ENCODE measurements at places on chromosomes 4 and X. TPM values are rescaled to one million over a fixed set of nuclear protein-coding genes. Genes with fewer than 3 reads are reported as not detected.

DNA sequence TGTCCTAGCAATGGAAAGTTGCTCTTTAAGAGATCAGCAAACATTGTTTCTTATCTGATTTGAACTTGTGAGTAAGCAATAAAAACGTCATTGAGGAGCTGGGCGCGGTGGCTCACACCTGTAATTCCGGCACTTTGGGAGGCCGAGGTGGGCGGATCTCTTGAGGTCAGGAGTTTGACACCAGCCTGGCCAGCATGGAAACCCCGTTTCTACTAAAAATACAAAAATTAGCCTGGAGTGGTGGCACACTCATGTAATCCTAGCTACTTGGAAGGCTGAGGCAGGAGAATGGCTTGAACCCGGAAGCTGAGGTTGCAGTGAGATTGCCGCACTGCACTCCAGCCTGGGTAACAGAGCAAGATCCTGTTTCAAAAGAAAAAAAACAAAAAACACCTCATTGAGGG lies 11.2 kb upstream of the PLAC8 start:
- H3K27ac ChIP-seq = no peak overlapping the region
- H3K36me3 ChIP-seq = no peaks in the 10 kb centered on the region
- H3K27me3 ChIP-seq = no peaks in the 10 kb centered on the region
- no peaks in the 10 kb centered on the region for H3K4me1 ChIP-seq

The HSFX1 gene
- 2.8 TPM for total RNA-seq

DNA sequence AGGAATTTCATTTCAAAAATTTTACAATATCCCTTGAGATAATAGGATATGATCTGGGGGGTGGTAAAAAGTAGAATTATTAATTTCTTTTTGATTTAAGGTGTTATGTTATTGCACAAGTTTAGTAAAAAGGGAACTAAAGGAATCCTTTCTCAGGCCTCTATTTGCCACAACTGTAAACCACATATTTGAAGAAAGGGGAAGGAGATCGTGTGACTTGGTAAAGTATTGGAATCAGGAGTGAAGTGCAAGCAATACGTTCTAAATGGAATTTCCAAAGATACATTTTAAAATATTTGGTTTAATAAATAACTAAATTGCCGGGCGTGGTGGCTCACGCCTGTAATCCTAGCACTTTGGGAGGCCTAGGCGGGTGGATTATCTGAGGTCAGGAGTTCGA lies 35.3 kb upstream of the SCRG1 start:
- H3K4me1 ChIP-seq = no peaks in the 10 kb centered on the region
- H3K36me3 ChIP-seq = no peaks in the 10 kb centered on the region
- H3K27ac ChIP-seq = no peak overlapping the region
- DNase-seq = no peak
- no peaks in the 10 kb centered on the region for H3K27me3 ChIP-seq
- H3K4me3 ChIP-seq = no peak overlapping the region

DNA sequence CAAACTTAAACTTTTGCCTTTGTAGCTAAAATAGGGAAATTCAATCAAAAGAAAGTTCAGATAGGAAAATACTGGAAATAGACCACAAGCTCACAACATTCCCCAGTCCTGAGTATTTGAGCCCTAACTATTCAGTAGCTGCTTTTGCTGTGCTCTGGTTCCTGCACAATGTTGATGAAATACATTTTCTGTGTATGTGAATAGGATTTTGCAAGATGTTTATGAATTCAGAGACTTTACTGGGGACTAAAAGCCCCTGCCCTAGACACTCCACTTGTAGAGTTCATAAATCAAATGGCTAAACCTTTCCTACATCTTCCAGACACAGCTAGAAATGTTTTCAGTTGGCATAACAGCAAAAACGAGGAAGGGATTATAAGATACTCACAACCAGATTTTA lies 105.9 kb downstream of the FBXO8 start:
- no peak overlapping the region for H3K4me3 ChIP-seq
- H3K27ac ChIP-seq = no peak overlapping the region
- DNase-seq = no peak

The PAGE2B gene
- not detected for total RNA-seq

DNA sequence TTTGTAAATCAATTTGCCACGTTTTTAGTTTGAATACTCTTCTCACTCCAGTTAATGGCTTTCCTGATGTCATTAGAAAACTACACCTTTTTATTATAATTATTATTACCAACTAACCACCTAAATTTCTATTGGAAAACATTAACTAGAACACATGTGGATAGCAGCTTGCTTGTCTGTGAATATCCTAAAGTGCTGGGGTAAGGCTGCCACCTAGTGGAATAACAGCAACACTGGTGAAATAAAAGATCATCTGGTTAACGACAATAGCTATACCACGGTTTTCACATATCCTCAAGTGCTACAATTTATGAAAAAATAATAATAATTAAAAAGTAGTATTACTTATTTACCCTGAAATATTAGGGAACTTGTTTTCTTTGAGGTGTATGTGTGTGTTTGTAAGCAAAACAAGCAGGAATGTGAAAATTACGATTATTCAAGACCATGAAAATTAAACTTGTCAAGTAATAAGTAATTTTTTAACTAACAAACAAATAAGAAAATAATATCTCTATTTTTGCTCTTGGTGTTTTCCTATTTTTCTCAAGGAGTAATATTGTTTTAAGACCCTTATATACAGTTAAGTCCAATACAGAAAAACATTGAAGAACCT lies 130.1 kb upstream of the TECRL start:
- no peaks in the 10 kb centered on the region for H3K36me3 ChIP-seq
- no peak overlapping the region for H3K27ac ChIP-seq
- H3K4me1 ChIP-seq = no peaks in the 10 kb centered on the region
- H3K27me3 ChIP-seq = no peaks in the 10 kb centered on the region
- no peak overlapping the region for H3K4me3 ChIP-seq

DNA sequence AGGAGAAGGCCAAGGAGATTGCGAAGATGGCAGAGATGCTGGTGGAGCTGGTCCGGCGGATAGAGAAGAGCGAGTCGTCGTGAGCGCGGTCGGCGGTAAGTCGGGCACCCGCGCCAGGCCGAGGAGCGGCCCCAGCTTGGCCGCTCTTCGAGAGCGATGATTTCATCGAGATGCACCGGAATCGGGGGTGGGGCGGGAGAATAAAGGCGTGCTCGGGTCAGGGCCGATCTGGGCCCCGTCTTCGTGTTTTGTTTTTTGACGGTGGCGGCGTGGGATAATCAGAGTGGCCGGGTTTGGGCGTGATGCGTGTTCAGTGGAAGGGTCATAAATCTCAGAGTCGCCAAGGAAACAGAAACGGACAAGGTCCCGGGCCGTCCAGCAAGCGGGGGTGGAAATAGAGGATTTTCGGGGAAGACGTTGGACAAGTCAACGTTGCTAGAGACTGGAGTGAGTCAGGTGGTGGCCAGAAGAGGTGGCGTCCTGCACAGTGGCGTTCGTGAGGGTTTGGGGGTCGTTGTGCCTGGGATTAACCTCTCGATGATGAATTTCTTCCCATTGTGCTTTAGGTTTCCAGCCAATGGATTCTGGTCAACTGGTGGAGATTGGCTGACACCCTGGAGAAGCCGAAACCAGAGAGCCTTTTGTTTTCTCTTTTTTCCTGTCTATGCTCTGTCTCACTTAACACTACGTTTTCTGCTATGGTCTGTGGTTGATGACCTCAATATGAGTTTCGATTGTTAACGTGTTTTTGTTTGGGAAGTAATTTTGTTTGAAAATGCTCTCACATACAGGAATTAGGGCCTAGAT lies 882 bp downstream of the MRFAP1 start:
- H3K27me3 ChIP-seq = no peaks in the 10 kb centered on the region
- H3K4me1 ChIP-seq = peaks cover 15% of the 10 kb centered on the region
- peaks cover 11% of the 10 kb centered on the region for H3K36me3 ChIP-seq
- peak overlapping the region; percentile 88 for H3K27ac ChIP-seq

DNA sequence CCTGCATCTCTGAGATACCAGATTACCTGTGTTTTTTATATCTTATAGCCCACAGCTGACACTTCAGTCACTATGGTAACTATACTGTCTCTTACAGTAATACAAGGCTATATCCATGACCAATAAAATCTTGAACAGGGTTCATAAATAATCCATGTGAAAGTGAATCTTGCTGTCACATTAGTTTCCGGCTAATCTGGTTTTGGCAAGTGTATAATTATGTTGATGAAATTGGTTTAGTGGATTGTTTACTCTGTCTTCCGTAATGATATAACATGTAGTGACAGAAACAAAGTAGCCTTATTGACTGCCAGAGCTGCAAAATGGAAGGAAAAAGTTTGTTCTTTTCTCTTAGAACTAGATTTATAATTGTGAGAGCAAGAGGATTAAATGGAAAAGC lies 686.6 kb upstream of the PABPC4L start:
- DNase-seq = no peak
- no peaks in the 10 kb centered on the region for H3K36me3 ChIP-seq
- no peak overlapping the region for H3K4me3 ChIP-seq
- no peaks in the 10 kb centered on the region for H3K4me1 ChIP-seq
- H3K27ac ChIP-seq = no peak overlapping the region
- no peaks in the 10 kb centered on the region for H3K27me3 ChIP-seq

DNA sequence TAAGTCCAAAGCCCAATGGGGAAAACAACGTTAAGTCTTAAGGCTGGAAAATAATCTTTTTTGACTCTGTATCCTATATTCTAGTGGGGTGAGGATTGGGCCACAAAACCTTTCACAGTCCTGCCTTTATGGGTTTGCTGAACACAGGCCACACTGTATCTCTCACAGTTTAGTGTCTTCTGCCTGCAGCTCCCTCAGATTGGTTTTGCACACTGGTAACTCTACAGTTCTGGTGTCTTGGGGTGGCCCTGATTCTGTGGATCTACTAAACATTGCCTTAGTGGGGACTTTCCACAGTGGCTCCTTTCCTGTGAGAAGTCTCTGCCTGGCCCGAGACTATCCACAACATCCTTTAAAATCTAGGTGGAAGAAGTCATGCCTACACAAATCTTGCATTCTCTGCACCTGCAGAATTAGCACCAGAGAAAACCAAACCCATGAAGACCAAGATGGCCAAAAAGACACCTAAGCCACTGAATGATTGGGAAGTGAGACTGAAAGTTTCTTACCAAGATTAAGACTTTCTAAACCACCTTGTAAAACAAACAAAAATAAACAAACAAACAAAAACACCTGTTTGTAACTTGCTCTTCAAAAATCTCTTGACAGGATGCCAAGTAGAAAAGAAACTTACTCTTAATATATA lies 150.4 kb upstream of the PCDH10 start:
- H3K36me3 ChIP-seq = no peaks in the 10 kb centered on the region
- no peaks in the 10 kb centered on the region for H3K4me1 ChIP-seq
- no peaks in the 10 kb centered on the region for H3K27me3 ChIP-seq
- H3K4me3 ChIP-seq = no peak overlapping the region

The SYP gene
- total RNA-seq = 1.9 TPM

DNA sequence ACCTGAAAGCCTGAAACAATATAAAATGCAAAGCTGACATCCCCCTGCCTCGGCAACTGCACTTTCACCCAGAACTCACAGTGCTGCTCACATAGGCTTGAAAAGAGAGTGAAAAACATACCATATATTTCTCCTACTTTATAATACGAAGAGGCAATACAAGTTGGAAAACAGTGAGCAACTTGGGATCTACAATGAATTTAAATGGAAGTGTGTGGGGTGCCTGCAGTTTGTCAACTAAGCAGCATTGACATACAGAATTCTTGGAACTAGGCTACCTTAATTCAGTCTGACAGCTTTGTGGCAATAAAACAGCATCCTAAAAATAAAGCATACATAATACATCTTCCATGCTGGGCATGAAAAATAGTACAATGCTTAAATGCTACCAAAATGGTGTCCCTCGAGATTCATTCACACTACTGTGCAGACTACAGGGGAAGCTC lies 8.0 kb downstream of the GASK1B start:
- H3K36me3 ChIP-seq = no peaks in the 10 kb centered on the region
- H3K4me3 ChIP-seq = no peak overlapping the region
- no peak overlapping the region for H3K27ac ChIP-seq
- H3K4me1 ChIP-seq = no peaks in the 10 kb centered on the region
- DNase-seq = no peak

The ARFIP1 gene
- 44.7 TPM for total RNA-seq

GRCh38 chrX:19904778-19905367 lies 17.5 kb upstream of the SH3KBP1 start:
- H3K27me3 ChIP-seq = no peaks in the 10 kb centered on the region
- H3K4me1 ChIP-seq = no peaks in the 10 kb centered on the region
- no peak overlapping the region for H3K4me3 ChIP-seq
- H3K27ac ChIP-seq = no peak overlapping the region
- H3K36me3 ChIP-seq = no peaks in the 10 kb centered on the region
- DNase-seq = peak; percentile 20

DNA sequence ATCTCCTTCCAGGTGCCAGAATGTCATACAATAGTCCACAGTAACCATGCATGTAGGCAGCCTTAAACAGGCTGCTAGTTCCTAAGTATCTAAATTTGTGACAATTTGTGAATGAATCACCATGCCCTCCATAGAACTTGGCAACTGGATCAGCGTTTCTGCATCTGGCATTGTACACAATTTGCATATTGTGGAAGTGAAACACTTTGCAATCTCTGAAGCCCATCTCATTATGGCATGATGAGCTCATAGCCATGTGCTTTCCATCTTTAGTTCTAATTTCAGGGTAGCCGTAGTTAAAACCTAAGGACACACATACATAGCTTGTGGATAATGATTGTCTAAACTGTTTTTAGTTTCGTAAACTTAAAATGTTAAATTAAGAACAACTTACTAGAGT lies 573.6 kb downstream of the PPP4R3C start:
- no peaks in the 10 kb centered on the region for H3K4me1 ChIP-seq
- no peaks in the 10 kb centered on the region for H3K27me3 ChIP-seq
- H3K27ac ChIP-seq = no peak overlapping the region
- no peak overlapping the region for H3K4me3 ChIP-seq
- no peak for DNase-seq
- H3K36me3 ChIP-seq = no peaks in the 10 kb centered on the region

Data from thyroid gland (tissue), 4 donors.